NCI-H69 (cell line): ENCODE measurements at places on chromosomes 12 and 14.
A peak's percentile ranks its signal among the peaks of the same experiment; 100 is the strongest.

DNA sequence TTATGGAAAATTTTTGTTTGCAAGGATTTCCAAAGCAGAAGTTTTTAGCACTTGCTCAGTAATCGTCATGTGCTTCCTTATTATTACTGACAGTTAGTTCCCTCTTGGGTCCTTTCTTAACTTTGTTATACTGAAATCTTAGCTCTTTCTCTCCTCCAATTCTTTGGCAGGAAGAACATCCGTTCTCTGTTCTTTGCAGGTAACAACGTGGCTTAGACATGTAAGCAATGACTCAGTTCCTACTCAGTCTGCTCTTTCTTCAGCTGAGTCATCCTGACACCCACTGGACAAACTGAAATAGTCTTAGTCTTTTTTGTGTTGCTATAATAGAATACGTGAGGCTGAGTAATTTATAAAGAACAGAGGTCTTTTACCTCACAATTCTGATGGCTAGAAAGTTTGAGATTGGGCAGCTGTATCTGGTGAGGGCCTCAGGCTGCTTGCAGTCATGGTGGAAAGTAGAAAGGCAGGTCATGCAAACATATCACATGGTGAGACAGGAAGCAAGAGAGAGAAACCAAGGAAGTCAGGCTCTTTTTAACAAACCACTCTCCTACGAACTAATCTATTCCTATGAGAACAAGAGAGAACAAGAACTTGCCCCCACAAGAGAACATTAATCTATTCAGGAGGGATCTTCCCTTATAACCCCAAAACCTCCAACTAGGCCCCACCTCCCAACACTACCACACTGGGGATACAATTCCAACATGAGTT lies 49.2 kb downstream of the TESPA1 start:
- DNase-seq, result peak; percentile 38

- DNase-seq, result no peak
Observed at GRCh38 chr12:108313606-108314351, 25.3 kb downstream of the CMKLR1 start.

GRCh38 chr12:58841058-58841798 lies 79.1 kb downstream of the LRIG3 start:
- DNase-seq, result no peak

- no peak for DNase-seq
Observed at GRCh38 chr14:104432611-104433231, 146.8 kb upstream of the C14orf180 start.

GRCh38 chr14:51370758-51371386 lies 130.8 kb downstream of the TMX1 start:
- DNase-seq, result peak; percentile 26

- DNase-seq, result no peak
Observed at GRCh38 chr14:88746052-88746451, 46.7 kb downstream of the EML5 start.

GRCh38 chr12:48972952-48973483 lies 1.5 kb upstream of the WNT10B start:
- DNase-seq, result no peak

DNA sequence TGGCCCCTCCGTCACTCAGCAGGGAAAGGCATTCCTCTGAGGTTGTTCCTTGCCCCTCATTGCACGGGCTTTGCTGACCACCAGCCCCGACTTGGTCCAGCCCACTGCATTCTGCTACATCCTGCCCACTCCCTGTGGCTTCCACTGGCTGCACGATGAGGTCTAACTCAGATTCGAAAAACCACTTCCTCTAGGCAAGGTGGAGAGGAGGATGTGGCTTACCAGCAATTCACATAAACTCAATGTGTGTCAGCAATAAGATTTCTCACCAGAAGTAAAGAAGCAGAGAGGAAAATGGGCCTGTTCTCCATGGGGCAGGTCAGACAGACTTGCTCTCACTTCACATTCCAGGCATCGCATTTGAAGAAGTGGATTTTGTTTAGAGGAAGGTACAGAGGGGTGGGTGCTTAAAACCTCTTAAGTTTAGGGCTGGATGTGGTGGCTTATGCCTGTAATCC lies 14.7 kb downstream of the GPR68 start:
- DNase-seq, result no peak

- DNase-seq, result no peak
Observed at GRCh38 chr12:66163289-66163688, 6.5 kb downstream of the TMBIM4 start.

- no peak for DNase-seq
Observed at GRCh38 chr14:22416193-22416592, 172.8 kb downstream of the DAD1 start.

GRCh38 chr14:67955261-67955660 lies 135.7 kb downstream of the RAD51B start:
- no peak for DNase-seq

DNA sequence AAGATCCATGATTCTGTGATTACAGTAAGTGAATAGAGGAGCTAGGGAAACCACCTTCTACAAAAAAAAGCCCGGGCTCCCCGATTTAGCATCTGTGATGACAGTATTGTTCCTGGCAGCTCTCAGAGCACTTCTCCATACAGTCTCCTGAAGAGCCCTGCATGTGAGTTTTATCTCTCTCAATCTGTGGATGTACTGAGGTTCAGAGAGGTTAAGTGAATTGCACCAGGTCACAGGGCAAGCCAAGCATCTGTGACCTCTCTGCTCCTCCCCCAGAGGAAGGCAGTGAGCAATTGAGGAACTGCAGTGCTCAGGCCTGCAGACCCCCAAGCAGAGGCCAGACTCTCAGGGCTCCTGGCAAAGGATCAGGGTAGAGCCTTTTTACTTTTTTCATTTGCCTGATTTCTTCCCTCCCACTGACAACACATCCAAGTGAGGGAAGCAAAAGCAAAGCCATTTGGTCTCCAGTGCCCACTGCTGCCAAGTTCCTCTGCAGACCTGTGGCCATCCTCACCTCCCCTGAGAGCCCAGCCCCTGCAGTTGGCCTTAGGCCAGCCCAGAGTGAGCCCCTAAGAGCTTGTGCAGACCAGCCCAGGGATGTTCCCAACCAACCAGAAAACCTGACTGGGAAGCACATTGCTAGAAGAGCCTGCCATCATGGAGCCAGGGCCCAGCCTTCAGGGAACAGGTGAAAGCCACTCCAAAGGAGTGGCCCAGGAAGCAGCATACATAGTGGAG lies 47.6 kb upstream of the PNMA1 start:
- DNase-seq, result no peak

DNA sequence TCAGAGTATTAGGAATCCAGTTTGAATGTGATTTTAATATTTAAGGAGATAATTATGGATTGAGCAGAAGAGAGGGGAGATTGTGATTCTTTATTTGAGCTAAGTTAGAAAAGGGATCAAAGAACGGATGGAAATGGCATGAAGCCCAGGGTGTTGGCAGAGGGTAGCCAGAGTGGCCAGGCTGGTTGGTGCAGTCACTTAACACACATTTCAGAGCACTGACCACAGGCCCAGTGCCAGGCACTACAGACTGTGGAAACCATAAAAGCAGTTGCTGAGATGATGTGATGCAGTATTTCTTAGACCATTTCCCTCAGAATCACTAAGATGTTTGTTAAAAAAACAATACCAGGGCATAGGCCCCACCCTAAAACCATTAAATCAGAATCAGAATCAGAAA lies 167.7 kb upstream of the AMIGO2 start:
- no peak for DNase-seq

DNA sequence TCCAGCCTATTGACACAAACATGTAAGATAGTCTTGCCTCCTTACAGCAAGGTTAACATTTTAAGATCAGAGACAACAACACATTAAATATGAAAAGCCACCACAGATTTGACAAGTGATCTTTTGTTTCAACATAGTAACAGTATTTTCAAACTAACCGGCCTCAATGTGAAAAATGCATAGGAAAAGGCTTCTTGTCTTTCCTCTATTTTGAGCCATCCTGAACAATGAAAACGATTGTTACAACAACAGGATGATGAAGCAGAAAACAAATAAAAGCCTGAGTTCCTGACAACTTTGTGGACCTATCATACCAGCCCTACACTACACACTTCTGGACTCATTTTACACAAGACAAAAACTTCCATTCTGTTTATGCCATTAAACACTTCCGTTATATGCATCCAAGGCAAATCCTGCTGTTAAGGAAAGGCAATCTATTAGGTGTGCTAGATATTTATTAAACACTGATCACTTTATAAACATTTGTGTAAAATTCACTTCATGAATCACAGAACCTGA lies 37.3 kb downstream of the BAZ1A start:
- no peak for DNase-seq
